ENCODE measurements at places on chromosomes 3 and 15. TPM values are rescaled to one million over a fixed set of nuclear protein-coding genes. Genes with fewer than 3 reads are reported as not detected.

SLC2A2 gene
- not detected for polyA plus RNA-seq

BOC gene
- not detected for polyA plus RNA-seq

KNG1 gene
- polyA plus RNA-seq = not detected

ATP2C1 gene
- polyA plus RNA-seq = 20.3 TPM

DAZL gene
- polyA plus RNA-seq = not detected

PCBP4 gene
- polyA plus RNA-seq = 19.4 TPM

GNAT1 gene
- polyA plus RNA-seq = not detected

NEK11 gene
- 1.1 TPM for polyA plus RNA-seq

SECISBP2L gene
- 15.4 TPM for polyA plus RNA-seq

VILL gene
- 9.0 TPM for polyA plus RNA-seq

PIF1 gene
- polyA plus RNA-seq = not detected

GRM2 gene
- 0.29 TPM for polyA plus RNA-seq

CATSPER2 gene
- polyA plus RNA-seq = 0.75 TPM

GOLGA8F gene
- polyA plus RNA-seq = not detected

MOBP gene
- not detected for polyA plus RNA-seq

GOLGA6L10 gene
- polyA plus RNA-seq = 0.15 TPM

RBMS3 gene
- polyA plus RNA-seq = 18.8 TPM

TFRC gene
- 36.9 TPM for polyA plus RNA-seq

MRAS gene
- not detected for polyA plus RNA-seq

LDHAL6B gene
- polyA plus RNA-seq = not detected

KLHL6 gene
- polyA plus RNA-seq = 21.8 TPM

CLDN11 gene
- polyA plus RNA-seq = not detected

C2CD4A gene
- 0.14 TPM for polyA plus RNA-seq

GNAI2 gene
- polyA plus RNA-seq = 696 TPM

CHRNA7 gene
- polyA plus RNA-seq = 1.3 TPM

SERPINI2 gene
- not detected for polyA plus RNA-seq

AGBL1 gene
- polyA plus RNA-seq = not detected

AQP9 gene
- 0.26 TPM for polyA plus RNA-seq

GOLGA8T gene
- polyA plus RNA-seq = not detected

ABCC5 gene
- 12.9 TPM for polyA plus RNA-seq

GHSR gene
- polyA plus RNA-seq = not detected

All from CD4-positive, CD25-positive, alpha-beta regulatory T cell (primary cell).